ENCODE measurements at places on chromosomes 1 and 21.

DNA sequence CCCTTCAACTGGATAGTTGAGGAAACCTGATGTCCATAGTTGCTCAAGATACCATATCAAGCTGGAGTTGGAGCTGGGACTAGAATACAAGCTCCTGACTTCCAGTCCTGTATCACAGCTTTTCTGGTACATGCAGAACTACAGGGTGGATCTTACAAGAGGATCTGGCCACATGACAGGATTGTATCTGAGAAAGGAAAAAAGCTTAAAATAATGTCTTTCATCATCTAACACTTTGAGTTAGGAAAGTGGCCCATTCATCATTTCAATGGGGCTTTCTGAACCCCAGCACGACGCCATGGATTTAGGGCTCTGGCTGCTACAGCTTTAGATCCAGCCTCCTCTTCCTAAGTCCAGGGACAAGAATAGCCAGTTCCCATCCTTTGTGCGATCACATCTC is 46.9 kb downstream of the RASSF5 start:
- DNase-seq = no peak

GRCh38 chr1:93631626-93632365 is 49.8 kb downstream of the BCAR3 start:
- no peak for DNase-seq

- DNase-seq = no peak
Measured at GRCh38 chr1:181033128-181033798, 520 bp upstream of the MR1 start.

DNA sequence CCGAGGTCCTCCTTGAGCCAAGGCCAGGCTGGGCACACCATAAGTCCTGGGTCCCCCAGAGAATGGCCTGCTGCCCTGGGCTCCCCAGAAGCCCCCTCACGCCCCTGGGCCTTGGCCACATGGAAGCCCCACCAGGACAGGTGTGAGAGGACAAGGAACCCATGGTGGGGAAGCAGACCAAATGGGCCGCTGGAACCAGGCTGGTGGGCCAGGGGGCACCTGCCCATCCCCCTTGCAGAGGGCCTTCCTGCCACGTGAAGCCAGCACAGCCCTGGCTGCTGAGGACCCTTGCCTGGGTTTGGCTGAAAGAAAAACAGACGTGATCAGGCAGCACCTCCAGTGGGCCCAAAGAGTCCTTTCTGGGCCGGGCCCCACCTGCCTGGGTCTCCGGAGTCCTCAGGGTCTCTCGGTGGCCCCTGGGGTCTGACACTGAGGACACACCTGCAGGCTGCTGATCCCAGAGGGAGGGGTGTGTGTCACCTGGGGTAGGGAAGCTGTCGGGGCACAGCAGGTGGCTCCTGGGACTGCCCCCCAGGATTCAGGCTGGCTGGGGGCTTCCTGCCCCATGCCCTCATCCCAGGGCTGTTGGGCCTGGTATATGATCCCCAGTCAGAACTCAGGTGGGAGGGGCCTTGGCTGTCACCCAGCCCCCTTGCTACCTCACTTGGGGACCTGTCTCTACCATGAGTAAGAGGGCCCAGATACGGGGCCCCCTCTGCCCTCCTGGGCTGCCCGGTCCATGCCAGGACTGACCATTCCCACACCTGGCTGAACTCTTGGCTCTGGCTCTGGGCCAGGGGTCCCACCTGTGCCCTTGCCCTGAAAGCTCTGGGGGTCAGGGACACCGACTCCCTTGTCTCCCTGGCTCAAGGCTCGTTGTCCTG is 3.3 kb upstream of the SMYD3 start:
- no peak for DNase-seq

- DNase-seq = no peak
Measured at GRCh38 chr1:174266991-174267612, 107.8 kb downstream of the RABGAP1L start.

DNA sequence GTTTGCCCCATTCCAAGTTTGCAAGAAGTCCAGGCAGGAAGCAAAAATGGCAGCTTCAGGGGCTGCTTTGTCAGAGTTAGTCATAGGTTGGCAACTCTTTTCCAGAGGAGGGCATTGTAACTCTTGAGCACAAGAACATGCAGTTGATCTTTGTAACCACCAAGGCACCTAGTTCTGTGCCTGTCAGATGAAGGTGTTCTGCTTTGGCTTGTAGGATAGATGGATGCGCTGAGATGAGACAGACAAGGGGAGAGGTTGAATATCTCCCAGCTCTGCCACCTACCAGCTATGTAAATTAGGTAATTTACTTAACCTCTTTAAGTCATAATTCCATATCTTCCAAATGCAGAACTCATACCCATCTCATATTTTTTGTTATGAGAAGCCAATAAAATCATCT is 89.3 kb downstream of the ZNF648 start:
- DNase-seq = no peak

DNA sequence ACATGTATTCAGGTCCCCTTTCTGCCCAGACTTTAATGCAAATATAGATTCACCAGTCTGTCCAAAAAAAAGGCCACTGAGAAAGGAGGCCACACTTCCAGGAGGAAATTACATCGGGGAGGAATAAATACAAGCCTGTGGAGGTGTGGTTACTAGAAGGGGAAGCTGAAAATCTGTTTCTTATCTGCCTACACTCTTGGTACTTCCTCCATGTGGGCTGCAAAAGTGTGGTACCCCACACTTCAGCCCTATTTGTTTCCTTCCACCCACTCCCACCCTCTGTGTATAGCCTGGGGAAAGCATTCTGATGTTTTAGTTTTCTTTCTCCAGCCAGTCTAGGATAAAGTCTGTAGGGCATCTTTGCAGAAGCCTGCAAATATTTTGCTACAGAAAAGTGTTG is 38.4 kb downstream of the UTP25 start:
- DNase-seq = no peak

GRCh38 chr1:62247391-62248168 is 52.9 kb downstream of the L1TD1 start:
- DNase-seq = peak; percentile 44

- DNase-seq = no peak
Measured at GRCh38 chr1:114270282-114270681, 116.6 kb upstream of the SYT6 start.

- no peak for DNase-seq
Measured at GRCh38 chr1:113217447-113218208, 144.6 kb downstream of the LRIG2 start.

DNA sequence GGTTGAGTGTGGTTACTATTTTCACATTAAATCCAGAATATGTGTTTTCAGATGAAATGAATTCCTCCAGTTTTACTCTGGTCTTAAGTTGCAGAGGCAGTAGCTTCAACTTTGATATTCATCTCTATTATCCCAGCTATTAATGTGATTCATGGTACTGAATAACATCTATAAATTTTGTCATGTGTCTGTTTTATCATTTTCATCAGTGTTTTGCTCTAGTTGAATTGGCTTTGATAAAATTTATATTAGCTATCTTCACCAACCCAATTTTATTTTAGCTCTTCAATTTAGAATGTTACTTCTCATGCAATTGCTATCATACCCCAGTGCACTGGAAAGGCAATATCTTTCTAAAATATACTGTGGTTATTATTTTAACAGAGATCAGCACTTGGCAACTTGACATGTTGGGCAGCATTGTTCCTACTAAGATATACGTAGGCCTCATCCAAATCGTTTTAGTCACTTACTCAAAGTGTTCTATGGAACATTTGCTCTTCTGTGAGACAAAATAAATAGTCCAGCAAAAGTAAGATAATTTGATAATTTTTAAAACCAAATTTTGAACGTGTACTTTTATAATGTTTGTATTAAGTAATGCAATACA is 184.3 kb downstream of the NCAM2 start:
- DNase-seq = no peak

DNA sequence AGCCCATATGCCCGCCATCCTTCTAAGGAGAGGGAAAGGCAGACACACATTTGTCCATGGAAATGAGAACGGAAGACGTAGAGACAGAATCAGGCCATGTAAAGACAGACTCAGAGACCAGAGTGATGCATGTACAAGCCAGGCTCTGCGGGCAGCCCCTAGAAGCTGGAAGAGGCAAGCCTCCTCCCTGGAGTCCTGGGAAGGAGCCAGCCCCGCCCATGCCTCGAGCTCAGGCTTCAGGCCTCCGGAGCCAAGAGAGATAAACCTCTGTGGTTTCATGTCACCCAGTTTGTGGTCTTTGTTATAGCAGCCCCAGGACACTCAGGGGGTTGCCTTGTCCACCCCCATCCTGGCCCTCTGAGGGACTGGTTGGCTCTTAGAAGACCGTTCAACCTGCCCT is 11.6 kb downstream of the PDE9A start:
- no peak for DNase-seq

- DNase-seq = no peak
Measured at GRCh38 chr21:42777757-42778344, 101.5 kb downstream of the WDR4 start.

DNA sequence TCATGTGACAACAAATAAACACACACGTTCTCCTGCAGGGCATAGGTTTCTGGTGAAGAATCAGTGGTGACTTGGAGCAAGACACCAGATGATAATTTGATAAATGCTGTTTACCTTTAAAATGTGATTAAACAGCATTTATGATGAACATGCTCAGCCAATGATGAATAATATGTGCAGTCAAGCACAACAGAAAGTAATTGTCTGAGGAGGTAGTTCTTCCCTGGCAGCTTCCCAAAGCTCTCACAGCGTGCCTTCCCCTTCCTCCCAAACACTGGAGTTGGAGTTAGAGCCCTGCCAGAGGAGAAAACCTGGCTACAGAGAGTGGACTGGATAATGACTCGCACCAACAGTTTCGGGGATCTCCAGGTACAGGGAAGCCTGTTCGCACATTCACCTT is 463.5 kb downstream of the SMYD3 start:
- no peak for DNase-seq

DNA sequence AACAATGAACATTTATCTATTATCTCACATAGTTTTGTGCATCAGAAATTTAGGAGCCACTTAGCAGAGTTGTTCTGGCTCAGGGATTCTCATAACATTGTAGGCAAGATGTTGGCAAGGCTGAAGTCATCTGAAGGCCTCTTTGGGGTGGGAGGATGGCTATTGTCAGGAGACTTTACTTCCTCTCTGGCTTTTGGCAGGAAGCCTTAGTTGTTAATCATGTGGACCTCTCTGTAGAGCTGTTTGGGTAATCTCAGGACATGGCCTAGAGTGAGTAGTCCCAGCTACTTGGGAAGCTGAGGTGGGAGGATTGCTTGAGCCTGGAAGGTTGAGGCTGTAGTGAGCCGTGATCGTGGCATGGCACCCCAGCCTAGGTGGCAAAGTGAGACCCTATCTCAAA is 40.2 kb downstream of the RASAL2 start:
- DNase-seq = no peak

DNA sequence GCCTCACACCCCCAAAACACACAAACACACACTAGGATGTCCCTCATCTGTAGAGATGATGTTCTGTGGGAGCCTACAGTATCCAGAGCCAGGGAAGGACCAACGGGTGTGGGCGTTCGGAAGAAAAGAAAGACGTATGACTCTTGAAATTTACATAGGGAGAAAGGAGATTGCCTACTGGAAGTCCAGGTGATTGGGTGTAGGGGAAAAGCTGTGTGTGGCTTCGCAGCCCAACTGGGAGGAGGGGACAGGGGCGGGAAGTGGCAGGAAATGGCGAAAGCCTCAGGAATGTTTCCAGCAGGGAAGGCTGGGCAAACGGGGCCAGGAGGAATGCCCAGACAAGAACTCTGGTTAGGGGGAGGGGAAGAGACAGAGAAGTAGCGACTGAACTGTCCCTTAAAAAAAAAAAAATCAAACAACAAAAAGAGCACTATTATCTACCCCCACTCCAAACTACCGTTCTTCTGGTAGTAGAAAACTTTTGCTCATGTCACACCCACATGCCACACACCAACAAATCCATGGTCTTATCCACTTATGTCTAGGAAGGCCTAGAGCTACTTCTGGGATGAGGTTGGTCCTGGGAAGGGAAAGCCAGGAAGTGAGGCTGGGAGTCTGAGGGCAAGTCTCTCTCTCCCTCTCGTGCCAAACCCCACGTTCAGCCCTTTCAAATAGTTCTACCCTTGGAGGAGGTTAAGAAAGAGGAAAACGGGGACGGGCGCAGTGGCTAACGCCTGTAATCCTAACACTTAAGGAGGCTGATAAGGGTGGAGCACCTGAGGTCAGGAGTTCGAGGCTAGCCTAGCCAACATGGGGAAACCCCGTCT is 1.8 kb upstream of the CKS1B start:
- no peak for DNase-seq

GRCh38 chr1:207752456-207752998 is 673 bp downstream of the CD46 start:
- peak; percentile 33 for DNase-seq

DNA sequence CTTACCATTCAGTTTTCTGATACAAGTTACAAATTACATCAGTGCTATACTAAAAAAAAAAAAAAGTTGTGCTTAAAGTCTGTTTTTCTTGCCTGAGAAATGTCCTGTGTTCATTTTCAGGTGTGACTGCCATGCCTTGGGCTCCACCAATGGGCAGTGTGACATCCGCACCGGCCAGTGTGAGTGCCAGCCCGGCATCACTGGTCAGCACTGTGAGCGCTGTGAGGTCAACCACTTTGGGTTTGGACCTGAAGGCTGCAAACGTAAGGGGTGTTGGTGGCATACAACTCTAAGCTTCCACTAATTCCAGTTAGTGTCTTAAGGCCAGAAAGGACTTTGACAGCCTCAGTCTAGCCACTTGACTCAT is 60.1 kb upstream of the LAMC2 start:
- no peak for DNase-seq

DNA sequence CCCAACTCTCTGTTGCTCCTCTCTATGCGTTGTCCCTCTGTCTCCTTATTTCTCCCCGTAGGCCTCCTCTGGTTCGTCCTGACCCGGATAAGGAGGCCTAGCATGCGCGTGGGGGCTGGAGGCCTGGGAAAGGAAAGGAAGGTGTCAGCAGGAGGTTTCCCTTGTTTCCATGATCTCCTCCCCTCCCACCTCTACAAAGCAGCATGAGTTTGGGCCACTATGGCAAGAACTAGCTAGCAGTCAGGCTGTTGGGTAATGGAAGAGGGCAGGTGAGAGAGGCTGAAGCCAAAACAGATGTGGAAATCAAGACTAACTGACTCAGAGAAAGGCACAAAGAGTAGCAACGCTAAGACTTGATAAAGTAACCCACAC is 687 bp upstream of the SEMA6C start:
- no peak for DNase-seq

DNA sequence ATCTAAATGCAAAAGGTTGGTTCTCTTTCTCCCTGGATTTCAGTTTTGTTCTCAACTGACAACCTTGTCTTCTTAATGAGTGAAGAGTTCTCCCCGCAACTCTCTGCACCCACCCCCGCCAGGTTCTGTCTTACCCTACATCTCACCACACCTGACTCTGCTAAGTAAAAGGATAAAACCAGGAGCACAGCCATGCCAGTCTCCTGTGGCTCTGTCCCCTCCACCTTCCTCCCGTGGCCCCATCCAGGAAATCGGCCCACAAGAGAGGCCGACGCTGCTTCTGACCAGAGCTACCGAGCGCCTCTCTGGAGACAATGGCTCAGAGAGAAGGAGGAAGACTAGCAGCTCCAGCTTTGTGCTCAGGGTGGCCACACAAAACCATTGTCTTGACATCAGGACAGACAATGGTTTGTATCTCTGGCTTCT is 72.2 kb downstream of the PLEKHA6 start:
- no peak for DNase-seq

GRCh38 chr1:236016782-236017400 is 48.0 kb downstream of the NID1 start:
- no peak for DNase-seq

Data from glutamatergic neuron (in vitro differentiated cells).